ENCODE measurements at places on chromosomes 12 and 14. TPM values are rescaled to one million over a fixed set of nuclear protein-coding genes. Genes with fewer than 3 reads are reported as not detected.

DNA sequence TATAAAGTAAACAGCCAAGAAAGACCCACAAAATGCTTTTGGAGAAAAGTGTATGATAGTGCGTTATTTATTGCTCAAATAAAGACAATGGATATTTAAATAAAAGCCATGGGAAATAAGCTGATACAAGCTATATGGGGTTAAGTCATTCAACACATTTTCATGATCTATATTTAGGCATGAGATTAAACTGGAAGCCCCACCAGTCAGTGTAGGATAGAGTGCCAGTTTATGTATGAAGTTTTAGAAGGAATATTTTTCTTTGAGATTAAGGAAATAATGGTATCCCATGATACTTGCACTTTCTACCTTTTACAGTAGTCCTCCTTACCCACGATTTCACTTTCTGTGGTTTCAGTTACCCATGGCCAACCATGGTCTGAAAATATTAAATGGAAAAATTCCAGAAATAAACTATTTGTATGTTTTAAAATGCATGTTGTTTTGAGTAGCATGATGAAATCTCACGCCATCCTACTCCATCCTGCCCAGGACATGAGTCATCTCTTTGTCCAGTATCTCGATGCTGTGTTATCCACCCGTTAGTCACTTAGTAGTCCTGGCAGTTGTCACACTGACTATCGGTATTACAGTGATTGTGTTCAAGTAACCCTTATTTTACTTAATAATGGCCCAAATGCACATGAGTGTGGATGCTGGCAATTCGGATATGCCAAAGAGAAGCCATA is 22.3 kb downstream of the SYT1 start:
- DNase-seq: peak; percentile 81

The OR4E2 gene
- not detected for total RNA-seq

The AKAP5 gene
- 4.9 TPM for total RNA-seq

GRCh38 chr14:58899317-58899713 is 261.6 kb downstream of the DACT1 start:
- peak; percentile 82 for DNase-seq

DNA sequence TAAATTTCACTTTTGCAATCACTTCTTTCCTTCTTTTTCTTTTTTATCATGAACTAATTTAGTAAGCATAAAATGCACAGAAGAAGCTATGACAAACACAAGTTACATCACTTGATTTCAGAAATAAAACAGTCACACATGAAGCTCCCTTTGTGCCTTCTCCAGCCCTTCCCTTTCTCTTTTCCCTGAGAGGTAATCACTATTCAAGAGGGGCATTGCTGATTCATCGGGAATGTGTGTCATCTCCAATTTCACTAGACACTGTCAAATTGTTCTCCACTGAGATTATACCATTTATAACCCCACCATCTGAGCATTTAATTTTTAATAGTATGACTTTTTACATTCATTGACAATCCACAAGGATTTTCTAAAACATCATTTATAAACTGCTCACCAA is 91.6 kb upstream of the PTPRQ start:
- DNase-seq: peak; percentile 12

GRCh38 chr12:58593557-58594304 is 326.6 kb downstream of the LRIG3 start:
- DNase-seq: no peak
